ENCODE measurements at places on chromosomes 1 and 21.
A peak's percentile ranks its signal among the peaks of the same experiment; 100 is the strongest.

DNA sequence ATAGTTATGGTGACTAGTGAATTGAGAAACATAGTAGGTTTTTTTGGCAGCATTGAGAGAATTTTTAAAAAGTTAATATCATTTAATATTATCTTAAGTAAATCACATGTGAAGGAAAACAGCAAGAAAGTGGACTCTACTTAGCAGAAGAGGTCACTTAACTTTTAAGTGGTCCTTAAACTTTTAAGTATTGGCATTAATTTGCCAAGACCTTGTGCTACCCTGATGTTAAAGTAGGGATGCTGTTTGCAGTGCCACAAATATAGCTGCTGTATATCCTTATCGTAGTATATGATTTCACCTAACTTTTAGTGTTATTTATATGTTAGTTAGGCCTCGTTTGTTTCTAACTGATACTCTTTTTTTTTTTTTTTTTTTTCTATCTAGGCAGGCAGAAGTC, 40.2 kb downstream of the SMG7 start:
- DNase-seq = no peak

GRCh38 chr1:48738356-48738755, 38.3 kb downstream of the BEND5 start:
- DNase-seq = peak; percentile 63

DNA sequence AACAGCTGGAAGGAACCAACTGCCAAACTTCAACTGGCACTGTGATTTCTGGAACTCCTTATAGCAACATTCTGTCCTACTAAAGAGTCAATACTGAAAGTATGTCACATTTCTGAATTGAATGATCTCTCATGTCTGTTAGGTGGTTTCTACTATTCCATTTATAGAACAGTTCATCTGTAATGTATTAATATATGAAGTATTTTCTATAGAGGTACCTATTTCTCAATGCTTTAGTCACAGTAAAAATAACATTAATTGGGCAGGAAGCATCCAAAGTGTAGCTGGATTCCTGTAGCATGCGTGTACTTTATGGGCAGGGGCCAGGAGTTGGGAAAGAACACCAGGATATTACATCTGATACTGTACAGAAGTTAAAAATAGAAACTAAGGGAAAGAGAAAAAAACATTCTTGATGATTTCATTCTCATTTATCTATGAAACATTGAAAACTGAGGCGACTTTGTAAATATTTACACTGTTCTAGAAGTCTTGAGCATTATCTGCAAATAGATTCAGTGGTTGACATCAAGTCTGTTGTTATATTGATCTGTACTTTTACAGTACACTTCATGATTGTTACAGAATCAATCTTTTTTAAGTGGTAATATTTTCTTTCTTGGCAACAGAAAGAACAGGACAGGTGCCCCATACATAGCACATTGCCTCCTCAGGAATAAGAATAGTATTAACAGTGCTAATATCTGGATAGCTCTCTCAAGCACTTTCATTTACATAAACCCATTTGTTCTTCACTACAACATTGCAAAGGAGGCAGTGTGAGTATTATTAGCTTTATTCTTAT, 6.2 kb upstream of the ZNF281 start:
- DNase-seq = peak; percentile 14

DNA sequence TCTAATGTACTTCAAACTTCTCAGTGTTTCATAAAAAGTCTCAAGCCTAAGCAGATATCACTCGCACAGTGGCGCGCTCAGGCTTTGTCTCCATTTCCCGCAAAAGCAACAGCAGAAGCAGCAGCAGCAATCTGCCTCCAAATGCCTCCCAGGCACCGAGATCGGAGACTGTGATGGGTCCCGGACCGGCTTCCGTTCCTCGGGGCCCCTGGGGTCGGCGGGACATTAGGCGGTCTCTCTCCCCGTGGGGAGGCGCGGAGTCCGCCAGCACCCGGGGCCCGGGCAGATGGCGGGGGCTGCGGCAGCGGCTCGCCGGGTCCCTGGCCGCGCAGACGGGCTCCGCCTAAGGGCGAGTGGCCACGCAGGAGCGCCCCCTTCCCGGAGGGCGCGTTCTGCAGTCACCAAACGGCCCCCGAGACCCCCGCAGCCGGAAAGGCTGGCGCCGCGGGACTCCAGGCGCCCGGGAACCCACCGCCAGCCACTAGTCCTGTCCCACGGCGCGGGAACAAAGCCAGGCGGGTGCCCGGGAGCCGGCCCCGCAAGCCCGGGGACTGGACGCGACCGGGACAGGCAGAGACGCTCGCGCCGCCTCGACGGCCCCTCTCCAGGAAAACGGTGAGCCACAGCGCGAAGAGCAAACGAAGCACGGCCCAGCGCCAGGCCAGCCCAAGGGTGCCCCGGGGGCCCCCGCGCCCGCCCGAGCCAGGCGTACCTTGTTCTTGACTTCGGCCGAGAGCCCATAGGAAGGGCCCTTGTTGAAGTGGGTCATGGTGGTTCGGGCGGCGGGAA, 590 bp downstream of the CNN3 start:
- DNase-seq = peak; percentile 12

GRCh38 chr1:214977110-214977509, 105.4 kb upstream of the KCNK2 start:
- DNase-seq = no peak

DNA sequence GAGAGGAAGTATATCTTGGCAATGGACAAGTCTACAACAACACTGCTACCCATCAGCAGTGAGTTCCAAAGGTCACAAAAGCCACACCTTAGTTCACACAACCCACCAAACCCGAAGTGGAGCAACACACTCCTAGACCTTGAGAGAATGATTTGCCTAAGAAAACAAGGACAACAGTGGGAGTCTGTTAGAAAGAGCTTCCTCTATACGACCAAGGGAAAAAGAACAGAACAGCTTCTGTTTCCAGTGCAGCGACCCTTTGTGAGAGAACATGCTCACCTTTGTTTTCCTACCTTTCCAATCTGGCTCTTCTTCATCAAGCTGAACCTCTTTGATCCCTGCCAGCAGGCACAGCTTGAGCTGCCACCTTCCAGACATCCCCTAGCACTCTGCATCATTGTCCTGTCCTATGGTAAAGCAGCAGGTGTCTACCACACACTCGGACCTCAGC, 56.7 kb upstream of the PALMD start:
- no peak for DNase-seq

DNA sequence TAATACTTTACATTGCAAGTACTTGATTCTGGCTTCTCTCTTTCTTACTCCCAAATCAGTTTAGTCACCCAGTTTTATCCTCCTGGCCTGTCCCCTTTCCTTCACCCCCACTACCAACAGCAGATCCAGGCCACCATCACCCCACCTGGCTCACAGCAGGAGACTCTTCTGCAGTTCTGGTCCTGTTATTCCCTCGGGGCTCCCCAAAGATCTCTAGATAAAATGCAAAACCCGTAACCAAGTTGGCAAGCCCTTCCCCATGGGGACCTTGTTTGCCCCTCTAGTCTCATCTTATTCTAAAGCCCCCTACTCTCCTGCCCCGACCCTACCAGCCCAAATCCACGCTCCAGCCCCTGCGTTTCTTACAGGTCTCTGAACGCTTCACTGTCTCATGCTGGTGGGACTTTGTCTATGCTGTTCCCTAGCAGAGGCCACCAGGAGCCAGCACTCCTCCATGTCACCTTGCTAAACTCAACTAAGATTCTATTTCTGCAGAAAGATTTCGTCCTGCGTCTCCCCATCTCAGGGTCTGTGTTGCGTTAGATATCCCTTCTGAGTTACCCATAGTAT, 4.0 kb downstream of the ABCG1 start:
- no peak for DNase-seq

DNA sequence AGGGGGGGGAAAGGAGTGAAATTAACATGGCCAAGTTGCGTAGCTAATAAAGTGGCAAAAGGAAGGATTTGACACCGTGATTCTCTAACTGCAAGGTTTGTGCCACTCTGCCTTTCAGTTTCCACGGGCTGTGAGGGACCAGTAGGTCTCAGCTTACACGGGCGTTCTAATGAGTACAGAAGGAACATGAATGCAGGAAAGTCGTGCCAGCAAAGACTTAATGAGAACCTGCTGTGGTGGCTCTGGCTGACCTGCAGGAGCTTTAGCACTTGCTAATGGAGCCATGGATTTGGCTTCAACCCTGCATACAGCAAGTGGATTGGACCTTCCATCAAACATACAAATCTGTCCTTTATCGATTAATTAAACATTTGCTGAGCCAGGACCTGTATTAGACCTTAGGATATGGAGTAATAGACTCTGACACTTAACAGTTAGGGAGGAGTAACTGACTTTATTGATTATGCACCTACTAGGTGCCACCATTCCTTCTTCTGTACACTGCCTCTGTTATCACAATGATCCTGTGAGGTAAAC, 15.1 kb upstream of the PITHD1 start:
- no peak for DNase-seq

- DNase-seq = no peak
These were observed 93.0 kb downstream of the ATP1A1 start for GRCh38 chr1:116465845-116466685.

GRCh38 chr1:57551476-57551875, 127.6 kb upstream of the DAB1 start:
- DNase-seq = no peak

- DNase-seq = no peak
These were observed 87.7 kb downstream of the RAB3GAP2 start for GRCh38 chr1:220184506-220184905.

- no peak for DNase-seq
These were observed 37.4 kb upstream of the NTPCR start for GRCh38 chr1:232912845-232913580.

GRCh38 chr21:37453350-37453749, 86.8 kb downstream of the DYRK1A start:
- DNase-seq = no peak

GRCh38 chr1:47650205-47650604, 212.4 kb downstream of the FOXD2 start:
- DNase-seq = no peak

GRCh38 chr1:162130308-162130707, 60.8 kb downstream of the NOS1AP start:
- DNase-seq = no peak

DNA sequence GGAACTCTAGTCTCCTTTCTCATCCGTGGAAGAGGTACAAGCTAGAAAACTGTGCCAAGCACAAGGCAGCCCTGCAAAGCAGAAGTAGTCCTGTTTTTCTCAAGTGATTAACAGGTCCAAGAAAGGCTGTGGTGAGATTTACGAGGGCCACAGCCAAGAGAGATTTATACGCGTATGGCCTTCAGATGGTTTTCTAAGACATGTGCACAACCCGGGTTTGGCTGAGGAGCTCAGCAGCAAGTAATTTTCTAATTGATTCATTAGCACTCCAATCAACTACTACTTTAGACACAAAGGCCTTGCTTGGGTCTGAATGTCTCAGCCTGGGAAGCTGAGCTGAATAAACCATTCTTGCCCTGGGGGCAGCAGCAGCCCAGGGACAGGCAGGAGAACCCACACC, 55.8 kb downstream of the SSBP3 start:
- no peak for DNase-seq

- peak; percentile 46 for DNase-seq
These were observed 104.8 kb upstream of the ATP1A1 start for GRCh38 chr1:116268211-116268610.

GRCh38 chr1:18645747-18646090, 15.1 kb downstream of the PAX7 start:
- no peak for DNase-seq

DNA sequence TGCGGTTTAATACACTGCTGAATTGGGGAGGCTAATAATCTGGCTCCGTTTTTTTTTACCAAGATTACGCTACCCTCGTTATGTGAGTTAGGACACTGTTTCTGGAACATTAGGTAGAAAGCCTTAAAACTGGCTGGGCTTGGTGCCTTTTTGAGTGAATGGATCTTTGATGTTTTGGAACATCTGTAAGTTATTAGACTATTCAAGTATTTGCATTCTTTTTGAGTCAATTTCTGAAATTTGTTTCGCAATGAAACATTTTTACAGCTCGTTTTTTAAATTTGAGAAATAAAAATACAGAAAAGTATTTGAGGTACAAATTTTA, 106.9 kb downstream of the LTN1 start:
- no peak for DNase-seq

- no peak for DNase-seq
These were observed 346.0 kb downstream of the LMX1A start for GRCh38 chr1:165010418-165011070.

- peak; percentile 50 for DNase-seq
These were observed 16.6 kb downstream of the STX12 start for GRCh38 chr1:27789540-27790041.

- DNase-seq = no peak
These were observed 488 bp downstream of the SLC35D1 start for GRCh38 chr1:67053535-67053784.

GRCh38 chr1:116991918-116992317, 9.6 kb upstream of the CD101 start:
- DNase-seq = no peak

GRCh38 chr1:5009376-5010065, 355.1 kb downstream of the AJAP1 start:
- DNase-seq = no peak

- no peak for DNase-seq
These were observed 80.5 kb upstream of the KIF26B start for GRCh38 chr1:245074232-245074747.

DNA sequence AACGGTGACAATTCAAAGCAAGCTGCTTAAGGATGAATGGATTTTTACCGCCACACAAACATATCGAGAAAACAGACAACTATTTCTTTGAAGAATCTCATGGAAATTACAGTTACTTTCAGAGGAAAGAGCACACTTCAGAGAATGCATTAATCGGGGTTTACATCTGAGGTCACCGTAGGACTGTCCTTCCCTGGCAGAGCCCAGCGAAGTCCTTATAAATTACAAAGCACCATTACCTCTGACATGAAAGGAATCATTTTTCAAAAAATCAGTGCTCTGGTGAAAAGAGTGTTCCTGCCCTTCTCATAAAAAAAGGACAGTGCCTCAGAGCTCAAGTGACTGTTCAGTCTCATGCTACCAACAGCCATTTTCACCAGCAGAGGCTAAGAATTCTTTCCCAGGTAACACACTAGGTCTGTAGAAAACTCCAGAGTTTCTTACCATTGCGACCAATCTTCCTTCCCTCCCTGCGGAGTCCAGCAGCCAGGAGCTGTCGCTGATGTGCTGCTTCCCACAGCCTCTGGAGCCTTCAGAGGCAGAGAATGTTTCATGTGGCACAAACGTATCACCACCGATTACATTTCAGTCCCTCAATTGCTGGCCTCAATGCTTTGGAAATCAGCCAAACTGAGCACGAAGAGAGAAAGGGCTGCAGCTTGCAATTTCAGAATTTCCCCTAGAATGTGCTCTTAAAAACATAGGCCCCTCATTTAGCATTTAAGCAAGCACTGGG, 75.4 kb downstream of the PLD5 start:
- no peak for DNase-seq
